ENCODE measurements at places on chromosomes 1 and 21.

DNA sequence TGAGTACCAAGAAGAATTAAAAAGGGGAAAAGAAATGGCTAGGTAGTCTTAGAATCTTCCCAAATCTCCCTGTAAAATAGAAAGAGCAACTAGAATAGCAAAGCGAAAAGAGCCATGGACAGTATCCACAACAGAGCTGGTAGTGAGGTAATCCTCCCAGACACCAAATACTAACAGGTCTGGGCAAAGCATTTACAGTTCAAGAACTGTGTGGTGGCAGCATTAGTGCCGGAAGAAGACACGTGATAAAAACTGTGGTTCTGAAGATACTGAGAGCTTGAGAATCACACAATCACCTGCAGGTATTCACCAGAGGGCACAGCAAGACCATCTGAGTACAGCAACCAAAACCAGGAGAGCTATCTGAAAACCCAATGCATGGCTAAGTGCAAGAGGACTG, 31.8 kb upstream of the OLIG2 start:
- DNase-seq = no peak

GRCh38 chr1:33390542-33390941, 40.4 kb downstream of the PHC2 start:
- no peak for DNase-seq

DNA sequence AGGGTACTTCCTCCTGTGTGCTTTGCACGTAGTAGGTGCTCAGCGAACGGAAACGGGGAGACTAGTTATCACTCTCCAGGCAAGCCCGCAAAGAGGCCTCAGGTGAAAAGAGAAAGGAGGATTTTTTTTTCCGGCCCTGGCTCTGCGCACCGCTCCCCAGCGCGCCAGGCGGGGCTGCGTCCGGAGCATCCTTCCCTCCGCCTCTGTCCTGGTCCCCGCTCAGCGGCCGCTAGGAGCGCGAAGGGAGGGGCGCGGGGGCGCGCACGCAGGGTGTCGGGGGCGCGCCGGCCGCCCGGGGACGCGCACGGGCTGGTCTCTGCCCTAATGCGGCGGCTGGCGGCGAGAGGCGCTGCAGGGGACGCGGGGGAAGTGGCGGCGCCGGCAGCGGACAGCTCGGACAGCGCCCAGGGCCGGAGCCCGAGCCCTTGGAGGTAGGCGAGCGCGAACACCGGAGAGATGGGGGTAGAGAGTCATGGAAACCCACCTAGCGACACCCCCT, 42.3 kb upstream of the NFASC start:
- no peak for DNase-seq

DNA sequence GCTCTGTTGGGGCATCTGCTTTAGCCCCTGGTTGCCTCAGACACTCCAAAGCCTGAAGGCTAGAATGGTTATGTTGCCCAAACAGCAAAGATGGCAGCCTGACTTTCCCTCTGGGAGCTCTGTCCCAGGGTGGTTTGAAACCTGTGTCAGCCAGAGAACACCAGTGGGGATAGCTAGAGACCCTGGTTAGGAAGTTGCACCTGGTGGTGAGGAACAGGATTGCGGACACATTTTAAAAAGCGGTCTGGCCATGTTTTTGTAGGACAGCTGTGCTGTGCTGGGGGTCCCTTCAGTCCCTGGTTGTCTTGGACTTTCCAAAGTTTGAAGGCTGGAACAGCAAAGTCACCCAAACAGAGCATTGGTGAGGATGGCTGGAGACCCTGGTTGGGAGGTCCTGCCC, 87.8 kb downstream of the DNM3 start:
- DNase-seq = no peak

GRCh38 chr1:41629571-41629970, 145.1 kb upstream of the EDN2 start:
- peak; percentile 86 for DNase-seq

GRCh38 chr1:84267476-84267875, 34.0 kb upstream of the SAMD13 start:
- DNase-seq = no peak

DNA sequence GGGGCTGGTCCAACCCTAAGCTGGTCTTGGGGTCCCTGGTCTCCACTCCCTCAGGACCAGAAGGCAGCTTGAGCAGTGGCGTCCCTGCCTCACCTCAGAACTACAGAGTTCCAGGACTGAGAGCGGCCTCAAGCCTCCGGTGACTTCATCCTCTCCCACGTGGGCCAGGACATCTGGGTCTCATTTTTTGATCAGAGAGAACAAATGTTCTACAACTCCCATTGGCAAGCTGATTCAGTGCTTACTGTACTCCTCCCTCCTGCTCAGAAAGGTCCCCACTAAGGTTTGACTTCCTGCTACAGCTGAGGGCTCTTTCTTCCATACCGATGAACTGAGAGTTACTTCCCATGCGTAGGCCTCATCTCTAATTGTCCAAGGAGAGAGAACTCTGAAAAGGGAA, 78.5 kb downstream of the PLXNA2 start:
- no peak for DNase-seq

- DNase-seq = no peak
Observed at GRCh38 chr1:91783423-91784170, 102.4 kb downstream of the TGFBR3 start.

DNA sequence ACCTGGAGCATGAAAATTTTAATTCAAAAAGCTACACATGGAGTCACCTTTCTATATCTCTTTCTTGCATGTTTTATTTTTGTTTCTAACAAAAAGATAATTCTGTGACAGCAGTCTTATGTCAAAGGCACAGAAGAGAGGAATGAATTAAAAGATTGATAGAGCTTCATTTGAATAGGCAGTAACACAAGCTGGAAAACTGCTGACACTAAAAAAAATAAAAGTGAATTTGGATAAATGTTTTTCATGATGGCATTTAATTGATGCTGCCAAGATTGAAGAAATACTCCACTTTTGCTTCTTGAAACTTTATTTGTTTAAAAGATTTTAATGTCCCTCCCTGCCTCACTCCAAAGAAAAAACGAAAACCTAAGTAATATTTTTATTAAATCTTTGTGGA, 887.4 kb downstream of the PLA2G4A start:
- DNase-seq = no peak

- DNase-seq = no peak
Observed at GRCh38 chr1:74908131-74908530, 175.2 kb downstream of the TYW3 start.

DNA sequence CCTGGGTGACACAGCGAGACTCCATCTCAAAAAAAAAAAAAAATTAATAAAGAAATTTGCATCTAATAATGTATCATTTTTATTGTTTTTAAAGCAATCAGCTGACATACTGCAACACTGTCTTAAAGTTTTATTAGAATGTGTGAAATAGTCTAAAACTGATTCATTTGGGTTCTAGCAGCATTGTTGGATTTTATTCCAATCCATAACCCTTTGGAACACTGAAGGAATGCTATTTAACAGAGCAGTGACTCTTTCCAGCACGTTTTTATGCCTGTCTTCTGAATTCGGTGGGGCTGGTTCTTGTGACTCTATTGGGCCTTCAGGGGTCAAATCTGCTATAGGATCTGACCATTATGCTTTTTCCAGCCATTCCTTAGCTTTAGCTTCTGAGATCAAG, 18.2 kb upstream of the FMO4 start:
- DNase-seq = no peak

GRCh38 chr1:39195166-39196111, 9.1 kb upstream of the MACF1 start:
- DNase-seq = peak; percentile 84

DNA sequence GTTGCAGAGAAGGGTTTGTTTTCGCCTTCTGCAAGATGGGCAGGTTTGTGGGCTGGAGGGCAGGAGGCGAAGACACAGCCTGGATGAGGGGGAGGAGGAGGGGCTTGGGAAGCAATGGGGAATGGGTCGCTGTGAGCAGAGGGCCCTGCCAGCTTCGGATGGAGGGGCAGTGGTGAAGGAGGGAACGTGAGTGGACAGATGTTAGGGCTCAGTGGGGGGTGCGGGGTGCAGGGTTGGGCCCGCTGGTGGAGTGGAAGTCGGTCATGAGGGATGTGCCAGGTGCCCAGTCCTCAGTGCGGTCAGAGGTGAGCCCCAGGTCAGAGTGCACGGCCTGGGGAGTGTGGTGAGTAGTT, 55.5 kb upstream of the ABCG1 start:
- DNase-seq = no peak

DNA sequence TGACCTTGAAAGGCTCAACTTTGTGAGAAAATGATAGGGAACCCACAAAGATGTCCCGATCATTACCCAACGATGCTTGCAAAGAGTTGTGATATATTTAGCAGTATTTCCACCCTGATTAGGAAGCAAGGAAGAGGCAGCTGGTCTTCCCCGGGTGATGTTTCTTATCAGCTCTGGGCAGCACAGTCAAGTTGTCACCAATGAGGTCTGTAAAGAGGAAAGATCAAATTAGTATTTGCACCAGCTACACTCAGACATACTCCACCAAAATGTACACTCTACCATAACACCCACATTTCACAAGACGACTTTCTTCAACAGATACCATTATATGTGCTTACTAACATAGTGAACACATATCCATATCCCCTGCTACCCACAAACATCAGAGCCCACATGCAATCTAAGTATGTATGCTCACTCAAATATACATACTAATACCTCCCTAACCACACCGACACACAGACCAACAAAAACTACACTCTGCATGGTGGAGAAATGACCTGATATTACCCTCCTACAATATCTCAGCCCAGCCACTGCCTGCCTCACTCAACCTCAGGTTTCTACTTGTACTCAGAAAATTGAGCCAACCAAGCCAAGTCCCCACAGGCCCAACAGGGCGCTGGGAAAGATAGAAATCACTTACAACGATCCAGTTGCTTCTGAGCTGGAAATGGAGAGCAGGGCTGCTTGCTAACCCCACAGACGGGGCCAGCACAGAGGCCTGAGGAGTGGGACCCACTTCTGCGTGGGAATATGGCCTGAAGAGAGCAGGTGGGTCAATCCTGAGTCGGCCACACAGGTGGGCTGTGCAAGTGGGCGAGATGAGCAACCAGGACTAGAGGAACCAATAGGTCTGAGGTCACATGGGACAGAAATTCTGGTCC, 4.6 kb upstream of the BTG2 start:
- DNase-seq = no peak

GRCh38 chr1:35560256-35561225, 2.9 kb downstream of the NCDN start:
- DNase-seq = no peak

GRCh38 chr1:146051452-146051851, 29.9 kb upstream of the HJV start:
- DNase-seq = no peak

GRCh38 chr1:178098262-178098661, 4.4 kb downstream of the RASAL2 start:
- DNase-seq = no peak

DNA sequence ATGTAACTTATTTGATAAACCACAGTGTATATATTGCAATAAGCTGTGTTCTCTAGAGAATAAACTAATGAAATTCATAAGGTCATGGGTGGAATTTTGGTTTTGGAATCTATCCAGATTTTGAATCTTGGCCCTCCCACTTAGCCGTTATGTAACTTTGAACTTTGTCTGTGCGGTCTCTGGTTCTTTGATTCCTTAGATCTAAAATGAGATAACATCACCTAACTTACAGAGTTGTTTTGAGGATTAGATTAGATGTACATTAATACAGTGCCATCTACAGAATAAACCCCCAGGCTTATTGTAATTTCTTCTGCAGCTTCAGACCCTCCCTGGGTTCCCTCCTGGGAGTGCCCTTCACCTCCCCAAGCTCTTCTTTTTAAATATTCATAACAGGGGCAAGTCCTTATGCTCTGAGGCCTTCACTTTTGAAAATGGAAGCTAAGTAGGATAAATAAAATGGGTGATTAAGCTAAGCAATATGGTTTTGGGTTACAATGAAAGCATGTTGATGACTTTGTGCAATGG, 124.3 kb downstream of the ATG4C start:
- DNase-seq = no peak

- no peak for DNase-seq
Observed at GRCh38 chr1:112702420-112703261, 4.3 kb downstream of the RHOC start.

- no peak for DNase-seq
Observed at GRCh38 chr1:183635099-183635605, 431 bp downstream of the ARPC5 start.

DNA sequence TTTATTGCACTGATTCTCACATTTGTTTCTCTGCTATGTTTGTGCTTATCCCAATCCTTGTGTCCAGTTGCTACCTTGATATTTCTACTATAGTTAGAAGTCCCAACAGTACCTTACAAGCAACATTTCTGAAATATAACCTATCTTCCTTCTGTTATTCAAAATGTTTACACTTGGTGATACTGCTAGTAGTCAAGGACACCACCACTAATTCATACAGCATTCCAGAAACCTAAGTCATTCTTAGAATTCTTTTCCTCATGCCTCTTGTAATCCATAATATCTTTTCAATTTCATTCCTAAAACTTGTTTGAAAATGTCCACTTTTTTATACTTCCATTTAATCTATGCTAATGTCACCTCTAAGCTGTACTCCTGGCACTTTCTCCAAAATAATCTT, 2132.1 kb downstream of the NCAM2 start:
- DNase-seq = peak; percentile 5

DNA sequence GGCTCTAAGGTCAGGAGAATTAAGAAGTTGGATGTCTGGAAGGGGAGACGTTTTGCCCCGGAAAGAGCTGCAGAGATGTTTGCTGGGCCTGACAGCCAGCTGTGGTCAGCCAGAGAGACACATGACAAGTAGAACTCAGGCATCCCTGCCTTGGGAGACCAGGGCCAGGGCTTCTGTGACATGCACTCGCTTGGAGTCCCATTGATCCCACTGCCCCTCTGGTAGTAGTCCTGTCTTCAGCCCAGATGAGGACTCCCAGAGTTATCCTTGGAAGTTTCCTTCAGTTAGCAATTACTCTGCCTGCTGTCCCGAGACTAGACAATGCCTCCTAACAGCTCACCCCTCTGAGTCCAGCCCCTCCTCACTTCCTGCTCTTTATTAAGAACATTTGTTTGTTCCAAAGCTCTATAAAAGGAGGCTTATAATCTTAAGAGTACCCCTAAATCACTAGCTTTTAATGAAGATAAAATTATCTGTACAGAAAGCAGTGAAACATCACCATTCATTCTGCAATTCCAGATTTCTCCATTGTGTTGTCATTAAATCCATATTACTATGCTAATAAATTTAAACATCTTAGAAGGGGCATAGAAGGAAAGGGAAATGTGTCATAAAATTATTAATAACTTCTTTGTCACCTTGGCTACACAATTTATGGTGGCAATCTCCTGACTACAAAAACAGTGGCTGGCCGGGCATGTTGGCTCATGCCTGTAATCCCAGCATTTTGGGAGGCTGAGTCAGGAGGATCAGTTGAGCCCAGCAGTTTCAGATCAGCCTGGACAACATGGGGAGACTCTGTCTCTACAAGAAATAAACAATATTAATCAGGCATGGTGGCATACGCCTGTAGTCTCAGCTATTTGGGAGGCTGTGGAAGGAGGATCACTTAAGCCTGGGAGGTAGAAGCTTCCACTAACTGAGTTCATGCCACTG, 94.2 kb downstream of the KCNK1 start:
- DNase-seq = no peak

Data from renal cortical epithelial cell (primary cell).